ENCODE measurements at places on chromosomes 1 and 21.

GRCh38 chr1:23562137-23562876, 3.0 kb upstream of the ID3 start:
- DNase-seq, result peak; percentile 80

- no peak for DNase-seq
Measured at GRCh38 chr1:55885619-55886018, 670.5 kb upstream of the USP24 start.

DNA sequence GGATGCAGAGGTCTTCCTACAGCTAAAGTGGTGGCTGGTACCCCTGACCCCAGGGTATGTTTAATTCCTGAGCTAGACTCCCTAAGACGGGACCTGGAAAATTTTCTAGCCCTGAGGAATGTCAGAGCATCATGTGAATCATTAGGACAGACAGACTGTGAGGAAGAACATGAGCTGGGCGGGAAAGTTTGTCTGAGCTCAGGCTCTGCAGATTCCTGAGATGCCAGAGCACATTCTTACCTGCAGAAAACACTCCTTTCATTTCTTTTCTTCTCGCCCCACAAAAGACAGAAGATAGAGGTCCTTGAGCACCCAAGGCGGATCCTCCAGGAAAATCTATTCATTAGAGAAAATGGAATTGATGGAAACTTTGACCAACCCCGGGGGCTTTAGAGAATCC, 6.5 kb downstream of the CAPN2 start:
- DNase-seq, result no peak

DNA sequence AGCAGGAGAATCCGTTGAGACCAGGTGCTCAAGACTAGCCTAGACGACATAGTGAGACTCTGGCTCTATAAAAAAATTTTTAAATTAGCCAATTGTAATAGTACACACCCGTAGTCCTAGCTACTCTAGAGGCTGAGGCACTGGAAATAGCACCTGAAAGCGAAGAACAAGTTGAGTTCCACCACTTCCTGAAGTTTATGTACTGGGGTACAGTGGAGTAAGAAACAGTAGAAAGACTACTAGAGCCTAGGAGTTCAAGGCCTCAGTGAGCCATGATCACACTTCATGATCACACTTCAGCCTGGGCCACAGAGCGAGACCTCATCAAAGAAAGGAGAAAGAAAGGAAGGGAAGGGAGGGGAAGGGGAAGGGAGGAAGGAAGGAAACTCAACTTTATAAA, 19.8 kb downstream of the RSBN1 start:
- DNase-seq, result no peak

GRCh38 chr1:62196086-62196690, 1.5 kb downstream of the L1TD1 start:
- no peak for DNase-seq

DNA sequence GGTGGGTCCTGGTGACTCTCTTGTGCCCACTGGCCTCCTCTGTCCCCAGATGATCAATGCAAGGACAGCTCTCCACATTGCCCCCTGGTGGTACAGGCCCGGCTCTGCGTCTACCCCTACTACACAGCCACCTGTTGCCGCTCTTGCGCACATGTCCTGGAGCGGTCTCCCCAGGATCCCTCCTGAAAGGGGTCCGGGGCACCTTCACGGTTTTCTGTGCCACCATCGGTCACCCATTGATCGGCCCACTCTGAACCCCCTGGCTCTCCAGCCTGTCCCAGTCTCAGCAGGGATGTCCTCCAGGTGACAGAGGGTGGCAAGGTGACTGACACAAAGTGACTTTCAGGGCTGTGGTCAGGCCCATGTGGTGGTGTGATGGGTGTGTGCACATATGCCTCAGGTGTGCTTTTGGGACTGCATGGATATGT, 10.8 kb downstream of the ADAMTSL4 start:
- peak; percentile 74 for DNase-seq
